ENCODE measurements at places on chromosomes 7 and 10. TPM values are rescaled to one million over a fixed set of nuclear protein-coding genes. Genes with fewer than 3 reads are reported as not detected.

LBX1 gene
- total RNA-seq: not detected

TRPV5 gene
- total RNA-seq: not detected

ZMIZ2 gene
- total RNA-seq: 26.6 TPM

KIF20B gene
- total RNA-seq: 12.6 TPM

PNLIPRP2 gene
- total RNA-seq: not detected

ZNF804B gene
- not detected for total RNA-seq

- H3K27ac ChIP-seq: no peak overlapping the region
- H3K4me3 ChIP-seq: no peak overlapping the region
- H3K4me1 ChIP-seq: peaks cover 46% of the 10 kb centered on the region
- no peaks in the 10 kb centered on the region for H3K36me3 ChIP-seq
- no peaks in the 10 kb centered on the region for H3K27me3 ChIP-seq
- no peak for DNase-seq
Measured at GRCh38 chr10:29314726-29315125, 25.9 kb downstream of the LYZL1 start.

GRCh38 chr10:118139321-118139720 is 92.6 kb upstream of the RAB11FIP2 start:
- no peak overlapping the region for H3K4me3 ChIP-seq
- peak; percentile 7 for DNase-seq
- no peak overlapping the region for H3K27ac ChIP-seq
- H3K4me1 ChIP-seq: no peaks in the 10 kb centered on the region
- no peaks in the 10 kb centered on the region for H3K36me3 ChIP-seq

- peaks cover 27% of the 10 kb centered on the region for H3K4me1 ChIP-seq
- H3K27ac ChIP-seq: peak overlapping the region; percentile 41
- H3K27me3 ChIP-seq: no peaks in the 10 kb centered on the region
- peak overlapping the region; percentile 9 for H3K4me3 ChIP-seq
Measured at GRCh38 chr10:50497758-50498157, 126.0 kb downstream of the SGMS1 start.

DNA sequence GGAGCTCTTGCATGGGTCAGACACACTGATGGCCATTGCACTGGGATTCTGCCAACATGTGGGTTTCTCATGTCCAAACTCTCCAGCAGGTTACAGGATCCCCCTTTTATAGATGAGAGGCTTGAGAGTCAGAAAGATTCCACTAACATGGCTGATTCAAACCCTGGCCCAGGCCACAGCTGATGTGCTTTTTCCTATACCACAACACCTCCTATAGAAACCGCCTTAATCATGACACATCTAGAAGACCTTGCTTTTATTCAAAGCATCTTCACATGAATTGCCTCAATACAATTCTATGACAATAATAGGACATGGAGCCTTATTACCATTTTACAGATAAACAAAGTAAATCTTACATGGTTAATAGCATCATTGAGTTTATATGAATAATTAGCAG is 188.6 kb downstream of the DPY19L1 start:
- no peaks in the 10 kb centered on the region for H3K27me3 ChIP-seq
- no peak overlapping the region for H3K27ac ChIP-seq
- H3K4me1 ChIP-seq: peaks cover 9% of the 10 kb centered on the region
- DNase-seq: no peak

DNA sequence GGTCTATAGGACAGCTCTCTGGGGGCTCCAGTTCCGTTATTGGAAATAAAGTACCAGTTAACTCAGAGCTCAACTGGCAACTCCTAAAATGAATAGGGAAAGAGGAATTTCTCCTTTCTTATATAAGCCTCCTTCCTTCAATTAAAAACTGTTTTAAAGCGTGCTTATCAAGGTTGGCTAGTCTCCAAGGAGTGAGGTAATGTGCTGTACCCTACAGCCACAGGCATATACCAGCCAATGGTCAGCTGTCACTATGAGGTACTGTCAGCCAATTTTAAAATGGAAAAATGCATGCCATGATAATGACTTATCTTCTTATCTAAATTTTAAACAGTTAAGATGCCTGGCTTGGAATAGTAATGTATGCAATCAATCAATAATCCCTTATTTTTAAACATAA is 76.2 kb downstream of the PLCE1 start:
- no peaks in the 10 kb centered on the region for H3K27me3 ChIP-seq
- no peaks in the 10 kb centered on the region for H3K36me3 ChIP-seq
- H3K27ac ChIP-seq: no peak overlapping the region
- H3K4me3 ChIP-seq: no peak overlapping the region

- DNase-seq: no peak
- H3K27me3 ChIP-seq: no peaks in the 10 kb centered on the region
Measured at GRCh38 chr7:44565795-44566559, 7.7 kb downstream of the DDX56 start.

- H3K4me3 ChIP-seq: no peak overlapping the region
- no peaks in the 10 kb centered on the region for H3K27me3 ChIP-seq
- no peaks in the 10 kb centered on the region for H3K36me3 ChIP-seq
- no peak for DNase-seq
Measured at GRCh38 chr7:7109934-7110333, 72.4 kb upstream of the C1GALT1 start.

- H3K4me3 ChIP-seq: no peak overlapping the region
- no peaks in the 10 kb centered on the region for H3K27me3 ChIP-seq
- H3K27ac ChIP-seq: no peak overlapping the region
- H3K36me3 ChIP-seq: 0 out of 2 replicates have a peak, but pooled peaks cover 4% of the 10 kb centered on the region
Measured at GRCh38 chr7:151371266-151371665, 29.7 kb downstream of the NUB1 start.

GRCh38 chr10:132840698-132841614 is 55.0 kb upstream of the NKX6-2 start:
- no peak for DNase-seq
- no peak overlapping the region for H3K4me3 ChIP-seq
- H3K27me3 ChIP-seq: peaks cover 19% of the 10 kb centered on the region
- peaks cover 5% of the 10 kb centered on the region for H3K4me1 ChIP-seq

GRCh38 chr7:158399762-158400161 is 187.9 kb downstream of the PTPRN2 start:
- H3K27me3 ChIP-seq: peaks cover 41% of the 10 kb centered on the region
- DNase-seq: no peak
- H3K4me1 ChIP-seq: peaks cover 15% of the 10 kb centered on the region
- no peak overlapping the region for H3K4me3 ChIP-seq
- no peak overlapping the region for H3K27ac ChIP-seq

GRCh38 chr7:85104432-85105205 is 82.2 kb downstream of the SEMA3D start:
- H3K36me3 ChIP-seq: no peaks in the 10 kb centered on the region
- H3K4me3 ChIP-seq: peak overlapping the region; percentile 42
- peak; percentile 80 for DNase-seq

- H3K27ac ChIP-seq: no peak overlapping the region
- H3K4me3 ChIP-seq: no peak overlapping the region
- H3K4me1 ChIP-seq: no peaks in the 10 kb centered on the region
- peak; percentile 5 for DNase-seq
Measured at GRCh38 chr7:117338020-117338419, 15.2 kb upstream of the WNT2 start.

GRCh38 chr7:13153266-13153665 is 465.8 kb downstream of the ARL4A start:
- no peaks in the 10 kb centered on the region for H3K27me3 ChIP-seq
- peaks cover 3% of the 10 kb centered on the region for H3K4me1 ChIP-seq
- H3K4me3 ChIP-seq: no peak overlapping the region
- H3K27ac ChIP-seq: no peak overlapping the region

DNA sequence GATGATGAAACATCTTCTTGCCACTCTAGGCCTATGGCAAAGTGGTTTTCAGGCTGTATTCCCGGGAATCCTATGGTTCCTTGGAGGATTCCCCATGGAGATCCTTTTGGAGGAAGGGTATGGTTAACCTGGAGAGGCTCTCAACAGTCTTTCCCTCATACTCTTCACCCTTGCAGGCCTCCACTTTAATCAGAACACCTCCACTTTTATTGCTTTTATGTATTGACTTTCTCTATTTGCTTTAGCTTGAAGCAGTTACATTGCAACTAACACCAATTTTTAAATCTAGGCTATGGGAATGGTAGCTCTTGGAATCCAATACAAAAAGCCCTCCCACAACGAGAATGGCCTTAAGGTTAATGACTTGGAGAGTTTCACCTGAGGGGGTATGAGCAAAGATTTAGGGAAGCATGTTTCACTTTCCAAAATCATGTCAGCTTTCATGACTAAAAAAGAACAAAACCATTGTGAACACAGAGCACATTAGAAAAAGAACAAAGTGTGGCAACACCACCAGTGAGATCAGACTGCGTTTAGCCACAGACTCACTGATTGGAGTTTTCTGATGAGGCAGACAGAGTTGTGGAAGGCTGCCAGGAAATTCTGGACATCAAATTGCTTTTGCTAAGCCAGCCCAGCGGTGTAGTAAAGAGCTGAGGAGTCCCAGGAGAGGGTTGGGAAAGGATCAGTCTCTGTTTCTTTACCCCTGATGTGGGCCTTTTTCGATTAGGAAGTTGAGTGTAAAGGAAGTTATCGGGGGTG is 130.4 kb upstream of the BMPER start:
- peak; percentile 7 for DNase-seq
- H3K27ac ChIP-seq: no peak overlapping the region
- H3K36me3 ChIP-seq: no peaks in the 10 kb centered on the region

DNA sequence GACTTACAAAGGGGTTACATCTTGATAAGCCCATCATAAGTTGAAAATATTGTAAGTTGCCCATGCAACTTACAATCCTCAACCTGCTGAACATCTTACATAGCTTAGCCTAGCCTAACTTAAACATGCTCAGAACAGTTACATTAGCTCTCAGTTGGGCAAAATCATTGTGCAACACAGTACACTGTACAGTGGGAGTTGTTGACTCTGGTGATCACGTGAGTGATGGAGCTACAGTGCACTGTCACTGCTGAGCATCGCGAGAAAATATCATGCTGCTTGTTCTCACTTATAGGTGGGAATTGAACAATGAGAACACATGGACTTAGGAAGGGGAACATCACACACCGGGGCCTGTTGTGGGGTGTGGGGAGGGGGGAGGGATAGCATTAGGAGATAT is 214.9 kb upstream of the ZMIZ1 start:
- H3K4me3 ChIP-seq: no peak overlapping the region
- no peaks in the 10 kb centered on the region for H3K36me3 ChIP-seq
- H3K27ac ChIP-seq: no peak overlapping the region
- H3K27me3 ChIP-seq: peaks cover 12% of the 10 kb centered on the region

DNA sequence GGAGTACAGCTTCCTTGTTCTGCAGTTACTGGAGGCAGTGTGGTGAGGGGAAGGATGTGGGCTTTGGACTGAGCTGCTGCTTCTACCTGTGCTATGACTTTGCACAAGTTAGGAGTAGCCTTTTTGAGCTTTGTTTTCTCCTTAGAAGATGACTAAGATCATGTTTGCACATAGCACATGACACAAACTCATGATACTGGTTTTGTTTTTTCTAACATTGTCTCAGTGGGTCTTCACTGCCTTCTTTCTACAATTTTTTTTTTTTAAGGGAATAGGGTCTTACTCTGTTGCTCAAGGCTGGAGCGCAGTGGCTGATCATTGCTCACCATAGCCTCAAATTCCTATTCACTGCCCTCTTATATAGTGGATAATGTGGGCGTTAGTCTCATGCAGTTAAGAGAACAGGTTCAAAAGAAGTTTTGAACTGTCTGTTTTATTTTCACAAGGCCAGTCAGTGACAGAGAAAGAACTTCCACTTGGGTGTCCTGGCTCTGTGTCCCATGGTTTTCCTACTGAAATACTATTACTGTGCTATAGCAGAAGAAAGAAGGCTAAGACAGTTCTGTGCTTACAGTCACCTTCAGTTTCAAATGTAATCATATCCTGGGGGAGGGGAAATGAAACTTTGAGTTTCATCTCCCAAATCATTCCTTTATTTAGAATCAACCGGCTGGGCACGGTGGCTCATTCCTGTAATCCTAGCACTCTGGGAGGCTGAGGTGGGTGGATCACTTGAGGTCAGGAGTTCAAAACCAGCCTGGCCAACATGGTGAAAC is 72.0 kb downstream of the KAT6B start:
- H3K27ac ChIP-seq: peak overlapping the region; percentile 51
- H3K4me1 ChIP-seq: peaks cover 24% of the 10 kb centered on the region
- H3K36me3 ChIP-seq: 0 out of 2 replicates have a peak, but pooled peaks cover 2% of the 10 kb centered on the region
- peak; percentile 96 for DNase-seq
- no peak overlapping the region for H3K4me3 ChIP-seq
- H3K27me3 ChIP-seq: no peaks in the 10 kb centered on the region

DNA sequence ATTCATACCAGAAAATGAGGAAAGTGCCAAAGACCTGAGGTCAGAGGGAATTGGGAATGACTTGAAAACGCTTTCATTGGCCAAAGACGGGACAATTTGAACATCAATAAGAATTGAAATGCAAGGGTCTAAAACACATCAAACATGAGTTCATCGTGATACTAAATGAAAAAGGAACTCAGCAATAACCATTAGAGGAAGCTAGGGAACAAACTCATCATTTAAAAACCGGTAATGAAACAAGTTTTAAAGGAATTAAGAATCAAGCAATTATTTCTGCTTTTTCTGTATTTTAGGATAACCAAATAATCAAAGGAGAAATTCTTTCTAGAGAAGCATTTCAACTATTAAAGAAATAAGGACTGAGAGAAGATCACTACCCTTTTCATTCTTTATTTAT is 303.1 kb downstream of the ARHGAP12 start:
- DNase-seq: no peak
- no peak overlapping the region for H3K27ac ChIP-seq
- no peak overlapping the region for H3K4me3 ChIP-seq
- H3K27me3 ChIP-seq: no peaks in the 10 kb centered on the region
- no peaks in the 10 kb centered on the region for H3K36me3 ChIP-seq

- H3K27ac ChIP-seq: no peak overlapping the region
- H3K27me3 ChIP-seq: peaks cover 37% of the 10 kb centered on the region
- DNase-seq: no peak
- no peak overlapping the region for H3K4me3 ChIP-seq
- H3K36me3 ChIP-seq: no peaks in the 10 kb centered on the region
- H3K4me1 ChIP-seq: no peaks in the 10 kb centered on the region
Measured at GRCh38 chr7:141461924-141462323, 89.3 kb upstream of the AGK start.

DNA sequence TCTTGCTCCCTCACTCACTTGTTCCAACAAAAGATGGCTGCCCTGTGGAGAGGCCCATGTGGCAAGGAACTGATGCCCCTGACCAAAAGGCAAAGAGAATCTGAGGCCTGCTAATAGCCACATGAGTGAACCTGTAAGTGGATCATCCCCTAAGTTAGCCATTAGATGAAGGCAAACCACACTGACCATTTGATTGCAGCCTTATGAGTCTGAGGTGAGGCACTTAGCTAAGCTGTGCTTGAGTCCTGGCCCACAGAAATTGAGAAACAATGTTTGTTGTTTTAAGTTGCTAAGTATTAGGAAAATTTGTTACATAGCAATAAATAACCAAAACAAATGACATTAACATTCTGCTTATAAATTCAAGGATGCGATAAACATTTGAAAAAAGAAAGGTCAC is 100.1 kb upstream of the BET1 start:
- no peaks in the 10 kb centered on the region for H3K36me3 ChIP-seq
- no peak overlapping the region for H3K27ac ChIP-seq
- no peaks in the 10 kb centered on the region for H3K4me1 ChIP-seq
- no peak overlapping the region for H3K4me3 ChIP-seq
- no peak for DNase-seq

GRCh38 chr10:89646889-89647657 is 2.0 kb upstream of the PANK1 start:
- no peak for DNase-seq
- no peak overlapping the region for H3K27ac ChIP-seq
- H3K4me3 ChIP-seq: no peak overlapping the region
- no peaks in the 10 kb centered on the region for H3K27me3 ChIP-seq
- H3K36me3 ChIP-seq: no peaks in the 10 kb centered on the region
- peaks cover 20% of the 10 kb centered on the region for H3K4me1 ChIP-seq

- no peaks in the 10 kb centered on the region for H3K4me1 ChIP-seq
- H3K4me3 ChIP-seq: no peak overlapping the region
- H3K36me3 ChIP-seq: no peaks in the 10 kb centered on the region
- H3K27ac ChIP-seq: no peak overlapping the region
- no peaks in the 10 kb centered on the region for H3K27me3 ChIP-seq
Measured at GRCh38 chr10:51117053-51117660, 42.9 kb downstream of the PRKG1 start.
